A673 (cell line): ENCODE measurements at places on chromosomes 6 and 20. TPM values are rescaled to one million over a fixed set of nuclear protein-coding genes. Genes with fewer than 3 reads are reported as not detected.

Gene CASS4
- 0.11 and 0.28 TPM in 2 replicates for total RNA-seq

Gene IL17A
- not detected in 2 replicates for total RNA-seq

Gene TCFL5
- total RNA-seq: 13.9 and 16.1 TPM in 2 replicates

Gene BPI
- not detected in 2 replicates for total RNA-seq

Gene CGA
- not detected in 2 replicates for total RNA-seq

Gene PLCB4
- 4.7 and 6.2 TPM in 2 replicates for total RNA-seq

Gene TPD52L2
- 80.1 and 89.9 TPM in 2 replicates for total RNA-seq

Gene CAPN11
- not detected in 2 replicates for total RNA-seq

Gene PGC
- total RNA-seq: not detected in 2 replicates

Gene ACOT8
- total RNA-seq: 16.9 and 19.8 TPM in 2 replicates

Gene PDYN
- total RNA-seq: not detected in 2 replicates

Gene FAM229B
- total RNA-seq: 10.5 and 11.6 TPM in 2 replicates

- peak; percentile 3 for DNase-seq
Measured at GRCh38 chr6:55255113-55255512, 72.2 kb upstream of the GFRAL start.

DNA sequence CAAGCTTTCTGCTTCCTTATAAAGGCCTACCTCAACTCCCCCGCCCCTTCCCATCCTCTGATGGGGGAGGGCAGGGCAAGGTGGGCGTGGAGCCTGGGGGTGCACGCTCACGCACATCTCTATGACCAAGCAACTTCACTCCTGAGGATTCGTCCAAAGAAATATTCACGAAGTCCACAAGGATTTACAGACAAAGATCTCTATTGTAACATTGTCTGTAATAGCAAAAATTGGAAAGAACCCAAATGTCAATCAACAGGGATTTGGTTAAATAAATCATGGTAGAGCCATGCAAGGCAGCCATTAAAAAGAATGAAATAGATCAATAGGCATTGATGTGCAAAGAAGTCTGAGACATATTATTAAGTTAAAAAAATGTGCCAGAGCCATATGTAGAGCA is 130.4 kb upstream of the AFDN start:
- DNase-seq: peak; percentile 47

DNA sequence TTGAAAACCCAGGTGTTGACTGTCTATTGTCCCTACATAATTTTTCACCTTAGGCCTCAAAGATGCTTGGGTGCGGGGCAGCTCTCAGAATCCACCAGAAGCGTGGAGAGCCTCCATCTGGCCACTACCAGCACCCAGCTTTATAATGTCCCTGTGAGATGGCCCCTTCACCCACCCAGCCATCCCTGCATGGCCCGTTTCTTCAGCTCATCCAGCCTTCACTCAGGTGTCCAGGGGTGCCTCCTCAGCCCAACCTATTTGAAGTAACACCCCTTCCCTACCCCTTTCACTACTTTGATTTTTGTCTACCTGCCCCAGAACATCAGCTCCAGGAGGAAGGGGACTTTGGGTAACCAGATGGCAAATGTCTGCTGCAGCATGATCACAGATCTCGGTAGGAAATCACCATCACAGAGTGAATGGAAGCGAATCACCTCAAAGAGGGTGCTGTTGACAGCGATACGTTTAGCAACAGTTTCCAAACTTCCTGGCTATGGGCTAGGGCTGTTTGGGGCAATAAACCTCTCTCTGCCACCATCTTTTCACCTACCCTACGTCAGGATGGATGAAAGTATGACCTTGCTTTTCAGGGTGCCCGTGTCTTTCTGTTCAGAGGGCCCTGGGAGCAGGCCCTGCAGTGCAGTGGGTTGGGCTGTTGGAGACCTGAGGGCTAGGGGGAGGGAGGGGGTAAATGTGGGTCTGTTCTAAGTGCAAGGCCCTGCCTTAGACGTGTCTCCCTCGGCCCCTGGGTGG is 1.2 kb upstream of the SLC17A9 start:
- no peak for DNase-seq

DNA sequence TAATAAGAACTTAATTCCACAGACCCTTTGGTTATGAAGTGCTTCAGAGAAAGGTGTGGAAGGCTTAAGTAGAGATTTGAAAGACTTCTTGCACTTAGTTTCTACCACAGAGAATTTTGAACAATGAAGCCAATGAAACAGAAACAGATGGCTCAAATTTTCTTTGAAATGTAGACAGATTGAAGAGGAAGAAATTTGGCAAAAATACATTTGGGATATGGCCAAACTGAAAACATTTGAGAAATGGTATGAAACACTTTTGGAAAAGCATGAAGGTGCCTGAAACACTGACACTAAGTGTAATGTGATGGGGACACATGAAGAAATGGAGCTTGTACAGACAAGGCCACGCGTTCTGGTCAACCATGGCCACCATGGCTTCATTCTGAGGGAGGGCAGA is 272.4 kb upstream of the EXOC2 start:
- no peak for DNase-seq

DNA sequence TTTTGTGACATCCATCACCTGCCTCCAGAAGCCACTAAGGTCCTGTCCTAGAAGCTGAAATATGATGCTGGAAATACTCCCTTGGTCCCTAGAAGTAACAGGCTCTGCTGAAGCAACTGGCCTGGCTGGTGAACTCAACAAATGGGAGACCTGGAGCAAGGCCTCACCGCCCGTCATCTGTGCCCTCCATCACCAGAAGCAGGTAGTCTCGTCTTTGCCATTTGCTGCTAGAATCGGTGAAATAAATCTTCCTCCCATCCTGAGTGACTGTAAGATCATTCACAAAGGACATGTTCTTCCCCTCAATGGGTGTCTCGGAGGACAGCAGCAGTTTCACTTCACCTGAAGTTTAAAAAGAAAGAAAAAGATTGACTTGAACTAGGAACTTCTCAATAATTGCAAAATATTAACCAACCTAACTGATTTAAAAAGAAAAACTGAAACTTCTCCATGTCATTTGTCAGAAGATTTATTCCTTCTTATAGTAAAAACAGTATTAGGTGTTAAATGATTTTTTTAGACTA is 21.0 kb downstream of the CST7 start:
- no peak for DNase-seq

DNA sequence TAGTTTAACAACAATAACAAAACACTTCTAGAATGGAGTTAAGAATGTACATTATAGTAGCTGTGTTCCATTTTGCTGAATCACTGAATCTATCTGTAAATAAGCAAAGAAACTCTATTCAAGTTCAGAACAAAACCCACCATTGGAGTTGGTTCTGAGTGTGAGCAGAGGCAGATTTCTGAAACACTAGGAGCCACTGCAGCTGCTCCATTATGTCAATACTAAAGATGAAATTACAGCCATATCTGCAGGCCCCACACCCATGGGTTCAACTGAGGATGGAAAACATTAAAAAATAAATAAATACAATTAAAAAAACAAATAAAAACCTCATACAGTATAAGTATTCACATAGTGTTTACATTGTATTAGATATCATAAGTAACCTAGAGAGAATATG is 91.0 kb downstream of the REPS1 start:
- no peak for DNase-seq

GRCh38 chr6:170008294-170008785 is 256.9 kb downstream of the ERMARD start:
- no peak for DNase-seq

DNA sequence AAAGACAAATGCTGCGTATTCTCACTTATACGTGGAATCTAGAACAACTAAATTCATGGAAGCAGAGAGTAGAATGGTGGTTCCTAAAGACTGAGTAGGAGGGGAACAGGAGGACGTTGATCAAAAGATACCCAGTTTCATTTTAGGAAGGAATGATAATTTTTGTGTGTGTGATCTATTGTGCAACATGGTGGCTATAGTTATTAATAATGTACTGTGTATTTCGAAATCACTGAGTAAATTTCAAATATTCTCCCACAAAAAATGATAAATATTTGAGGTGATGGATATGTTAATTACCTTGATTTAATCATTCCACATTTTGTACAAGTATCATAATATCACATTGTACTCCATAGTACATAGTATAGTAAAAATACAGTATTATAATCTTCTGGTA is 187.5 kb downstream of the MOXD1 start:
- DNase-seq: no peak

DNA sequence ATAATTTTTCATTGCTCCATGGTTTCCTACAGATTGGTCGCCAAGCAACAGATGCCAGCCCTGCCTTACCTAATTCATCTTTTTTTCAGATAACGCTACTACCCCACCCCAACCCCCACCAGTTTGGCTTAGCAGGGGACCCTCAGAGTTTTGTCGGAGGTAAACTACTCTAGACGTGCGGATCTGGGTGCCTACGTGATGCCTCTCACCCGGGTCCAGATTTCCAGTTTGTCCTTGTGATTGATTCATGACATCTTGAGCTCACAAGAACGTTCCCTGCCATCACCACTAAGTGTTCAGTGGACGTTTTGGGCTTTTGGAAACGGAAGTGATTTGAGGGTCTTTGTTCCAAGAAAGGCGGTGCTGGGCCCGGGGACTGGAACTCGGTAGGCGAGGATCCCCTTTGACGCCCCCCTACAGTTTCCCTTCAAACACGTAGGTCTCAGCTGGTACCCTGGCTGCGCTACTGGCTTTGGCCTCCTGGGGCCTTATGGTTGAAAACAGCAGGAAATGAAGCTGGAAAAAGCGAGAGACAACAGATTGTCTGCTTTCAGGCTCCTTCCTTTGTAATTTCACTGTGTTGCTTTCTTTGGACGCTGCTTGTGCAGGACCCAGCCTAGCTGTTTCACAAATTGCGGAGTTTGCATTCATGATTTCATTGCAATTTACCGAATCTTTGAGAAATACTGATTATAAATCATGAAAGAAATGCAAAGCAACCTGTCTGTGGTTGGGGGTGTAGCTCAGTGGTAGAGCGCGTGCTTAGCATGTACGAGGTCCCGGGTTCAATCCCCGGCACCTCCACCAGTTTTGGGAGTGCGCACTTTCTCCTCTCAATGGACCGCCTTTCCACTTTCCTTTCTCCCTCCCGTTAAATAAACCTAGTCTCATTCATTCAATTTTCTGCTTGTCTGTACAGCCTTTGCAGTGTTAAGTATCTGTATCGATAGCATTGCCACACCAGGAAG is 81.0 kb downstream of the GPX5 start:
- DNase-seq: peak; percentile 95

DNA sequence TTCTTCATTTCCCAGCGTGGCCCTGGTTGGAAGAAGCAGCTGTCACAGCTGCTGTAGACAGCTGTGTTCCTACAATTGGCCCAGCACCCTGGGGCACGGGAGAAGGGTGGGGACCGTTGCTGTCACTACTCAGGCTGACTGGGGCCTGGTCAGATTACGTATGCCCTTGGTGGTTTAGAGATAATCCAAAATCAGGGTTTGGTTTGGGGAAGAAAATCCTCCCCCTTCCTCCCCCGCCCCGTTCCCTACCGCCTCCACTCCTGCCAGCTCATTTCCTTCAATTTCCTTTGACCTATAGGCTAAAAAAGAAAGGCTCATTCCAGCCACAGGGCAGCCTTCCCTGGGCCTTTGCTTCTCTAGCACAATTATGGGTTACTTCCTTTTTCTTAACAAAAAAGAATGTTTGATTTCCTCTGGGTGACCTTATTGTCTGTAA is 292.7 kb downstream of the ESR1 start:
- peak; percentile 16 for DNase-seq

DNA sequence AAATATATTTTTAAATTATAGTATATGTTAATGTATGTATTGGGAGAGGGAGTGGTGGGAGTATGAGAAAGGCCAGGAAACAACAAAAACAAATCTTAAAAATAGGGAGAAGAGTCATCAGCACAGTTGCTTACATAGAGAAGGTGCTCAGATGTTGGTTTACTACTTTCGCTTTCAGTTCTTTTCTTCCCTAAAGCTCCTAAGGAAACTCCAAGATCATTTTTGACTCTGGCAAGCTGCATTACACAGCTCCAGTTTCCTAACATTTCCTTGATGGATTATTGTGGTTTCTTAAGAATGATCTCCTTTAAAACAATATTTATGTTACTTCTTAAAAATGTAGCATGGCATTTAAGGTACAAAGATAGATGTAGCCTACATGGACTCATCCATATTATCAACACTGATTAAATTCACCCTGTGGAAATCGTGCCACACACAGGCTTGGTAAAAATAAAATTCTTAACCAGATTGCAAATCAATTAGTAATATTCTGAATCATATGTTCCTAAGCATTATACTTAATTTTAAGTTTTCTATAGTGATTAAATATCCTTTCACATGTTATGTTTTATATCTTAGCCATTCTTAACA is 118.0 kb upstream of the MAN1A1 start:
- DNase-seq: no peak

DNA sequence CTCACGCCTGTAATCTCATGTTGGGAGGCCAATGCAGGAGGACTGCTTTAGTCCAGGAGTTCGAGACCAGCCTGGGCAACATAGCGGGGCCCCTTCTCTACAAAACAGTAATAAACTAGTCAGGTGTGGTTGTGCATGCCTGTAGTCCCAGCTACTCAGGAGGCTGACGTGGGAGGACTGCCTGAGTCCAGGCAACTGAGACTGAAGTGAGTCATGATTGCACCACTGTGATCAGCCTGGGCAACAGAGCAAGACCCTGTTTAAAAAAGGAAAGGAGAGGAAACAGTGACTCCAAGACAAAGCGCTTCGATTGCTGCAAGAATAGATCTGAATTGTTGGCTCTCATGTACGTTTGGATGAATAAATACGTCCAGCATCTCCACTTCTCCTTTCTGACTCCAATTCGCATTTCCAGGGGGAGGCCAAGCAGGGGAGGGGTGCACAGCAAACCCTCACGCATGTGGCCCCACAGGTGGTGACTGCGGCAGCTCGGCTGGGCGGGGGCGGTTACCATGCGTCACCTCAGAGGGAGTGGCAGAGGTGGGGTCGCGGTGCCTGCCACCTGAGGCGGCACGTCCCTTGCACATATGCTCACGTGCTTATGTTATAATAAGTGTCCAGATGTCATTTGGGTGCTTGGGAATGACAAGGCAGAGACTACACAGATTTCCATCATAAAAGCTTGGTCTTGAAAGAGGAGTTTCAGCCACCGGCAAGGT is 95.1 kb upstream of the MPC1 start:
- no peak for DNase-seq

GRCh38 chr20:46764068-46764467 is 54.6 kb downstream of the SLC2A10 start:
- no peak for DNase-seq

GRCh38 chr20:39356908-39357307 is 394.8 kb downstream of the DHX35 start:
- no peak for DNase-seq

DNA sequence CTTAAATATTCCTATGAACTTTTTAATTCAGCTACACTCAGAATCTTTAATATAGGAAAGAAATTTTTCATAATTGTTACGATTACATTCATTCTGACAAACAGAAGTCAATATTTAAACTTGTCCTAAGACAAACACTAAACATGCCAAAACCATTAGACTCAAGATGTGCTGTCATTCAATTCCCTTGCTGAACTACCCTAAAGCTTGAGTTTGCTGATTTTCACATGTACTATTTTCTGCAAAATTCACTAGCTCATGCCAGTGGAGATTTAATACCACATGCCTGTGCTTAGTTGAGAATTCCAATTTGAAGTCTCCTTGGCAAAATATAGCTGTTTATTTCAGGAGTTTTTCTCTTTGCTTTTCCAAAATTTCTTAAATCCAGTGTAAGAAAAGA is 448.0 kb downstream of the COL12A1 start:
- no peak for DNase-seq
